ENCODE measurements at places on chromosomes 7 and 10.

GRCh38 chr10:23459308-23459939 is 20.5 kb downstream of the OTUD1 start:
- DNase-seq = no peak

DNA sequence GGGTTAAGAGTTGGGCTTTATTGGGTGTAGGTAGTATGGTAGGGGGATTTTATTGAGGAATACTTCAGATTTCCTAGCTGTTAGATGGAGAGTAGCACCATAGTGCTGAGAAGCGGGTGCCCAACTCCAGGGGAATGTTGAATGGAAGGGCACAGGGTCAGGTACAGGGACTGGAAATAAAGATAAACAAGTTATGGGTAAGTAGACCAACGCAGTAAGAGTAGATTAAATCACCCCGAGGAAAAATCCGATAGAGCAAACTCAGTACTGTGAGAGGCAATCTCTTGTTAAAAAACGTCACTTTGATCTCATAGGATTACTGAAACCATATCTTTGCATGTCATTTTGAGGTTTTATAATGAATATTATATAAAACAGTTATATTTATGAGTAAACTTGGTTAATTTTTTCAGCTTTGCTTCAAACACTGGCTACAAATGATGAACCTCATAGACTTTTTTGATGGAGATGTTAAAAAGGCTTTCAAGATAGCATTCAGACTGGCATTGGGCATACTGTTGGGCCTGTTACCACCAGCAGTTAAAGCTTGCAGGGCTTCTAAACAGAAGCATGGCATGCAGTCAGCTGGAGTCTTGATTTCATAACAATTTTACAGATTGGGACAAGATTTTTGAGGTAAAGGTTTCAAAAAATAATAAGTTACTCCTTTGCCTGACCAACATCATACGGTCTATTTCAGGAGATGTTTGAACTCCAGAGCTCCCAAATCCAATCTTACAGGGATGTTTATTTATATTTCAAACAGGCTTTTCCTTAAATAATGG is 7.1 kb downstream of the AHR start:
- DNase-seq = no peak

DNA sequence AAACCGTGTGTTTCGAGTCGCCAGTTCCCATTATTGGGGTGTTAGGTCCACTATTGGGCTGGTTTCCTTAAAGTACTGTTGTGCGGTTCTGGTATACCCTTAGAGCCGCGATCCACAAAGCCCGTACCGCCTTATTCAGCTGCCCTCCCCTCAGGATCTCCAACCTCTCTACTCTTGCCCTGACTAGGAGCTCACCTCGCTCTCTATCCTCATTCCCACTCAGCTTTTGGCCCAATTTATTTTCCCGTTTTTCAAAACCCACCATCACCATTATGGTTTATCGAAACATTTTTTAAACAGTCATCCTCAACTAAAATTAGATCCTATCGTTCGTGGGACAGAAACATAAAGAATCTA is 461 bp upstream of the ETV1 start:
- DNase-seq = no peak

DNA sequence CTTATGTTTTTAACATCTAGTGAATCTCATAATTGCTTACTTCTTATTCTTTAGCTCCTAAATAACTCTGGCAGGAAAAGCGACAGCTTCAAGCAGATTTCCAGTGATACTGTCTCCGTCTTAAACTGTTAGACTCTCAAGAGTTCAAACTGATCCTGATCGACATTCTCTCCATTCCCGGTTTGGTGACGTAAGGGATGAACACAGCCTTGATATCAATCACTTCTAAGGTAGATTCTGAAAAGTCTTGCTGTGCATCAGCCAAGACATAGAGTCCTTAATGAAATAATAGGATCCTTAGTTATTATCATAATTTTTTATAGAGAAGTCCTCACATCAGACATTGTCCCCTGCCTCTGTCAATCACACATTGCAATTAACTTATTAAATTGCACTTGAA is 534.6 kb downstream of the TFEC start:
- DNase-seq = no peak

- no peak for DNase-seq
Observed at GRCh38 chr7:105267244-105267643, 121.5 kb downstream of the SRPK2 start.

DNA sequence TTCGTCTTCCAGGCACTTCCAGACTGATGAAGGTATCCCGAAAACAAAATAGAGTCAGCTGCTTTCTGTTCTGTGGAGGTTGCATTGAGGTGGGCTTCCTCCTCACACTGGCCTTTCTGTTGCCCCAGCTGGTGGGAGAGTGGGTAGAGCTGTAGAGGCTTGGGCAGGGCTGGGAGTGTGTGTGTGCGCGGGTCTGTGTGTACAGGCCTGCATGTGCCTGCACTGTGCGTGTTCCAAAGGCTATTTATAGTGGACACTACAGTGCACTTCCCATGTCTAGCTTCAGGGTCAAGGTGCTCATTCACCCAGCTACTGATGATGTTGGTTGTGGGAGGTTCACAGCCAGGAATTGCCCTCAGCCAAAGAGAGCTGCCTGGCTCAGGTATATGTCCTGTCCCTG is 260.1 kb upstream of the HABP2 start:
- no peak for DNase-seq

DNA sequence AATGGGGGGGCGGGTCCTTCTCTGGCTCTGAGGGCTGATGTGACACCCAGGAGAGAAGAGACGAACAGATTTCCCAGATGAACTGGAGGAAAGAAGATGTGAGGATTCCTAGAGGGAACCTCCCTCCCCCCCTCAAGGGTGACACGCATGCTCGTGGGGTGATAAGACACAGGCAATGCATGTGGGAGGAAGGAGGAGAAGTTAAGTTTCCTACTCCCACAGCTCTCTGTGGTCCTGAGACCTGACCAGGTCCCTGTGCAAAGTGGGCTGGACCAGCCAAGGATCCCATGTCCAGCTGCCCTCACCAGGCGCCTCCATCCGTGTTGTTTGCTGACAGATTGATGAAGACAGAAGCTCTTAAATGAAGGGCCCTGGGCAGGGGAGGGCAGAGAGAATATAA is 112.6 kb downstream of the SH3PXD2A start:
- DNase-seq = no peak

- DNase-seq = no peak
Observed at GRCh38 chr10:93290661-93291354, 191.3 kb downstream of the MYOF start.

Measured in stimulated activated CD8-positive, alpha-beta memory T cell treated with anti-CD3 and anti-CD28 coated beads, Interleukin-12 subunit alpha, Interleukin-12 subunit beta, amount 100 ng/mL, for 1 hour (primary cell).